T follicular helper cell (primary cell): ENCODE measurements at places on chromosomes 4 and X.

DNA sequence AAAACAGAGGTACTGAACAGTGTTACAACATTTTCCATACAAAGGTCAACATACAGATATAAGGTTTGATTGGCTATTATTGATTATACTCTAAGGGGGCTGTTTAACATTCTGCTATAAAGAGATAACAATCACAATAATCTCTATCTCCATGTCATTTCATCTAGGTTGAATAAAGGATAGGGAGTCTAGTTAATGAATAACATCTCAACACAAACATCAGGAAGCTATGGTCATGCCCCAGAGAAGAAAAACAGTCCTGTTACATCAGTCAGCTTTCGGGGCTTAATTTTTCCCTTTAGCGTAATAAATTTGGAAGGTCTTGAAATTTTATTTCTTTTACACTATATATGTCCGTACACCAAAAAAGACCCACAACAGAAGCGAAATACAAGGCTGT, 41.5 kb upstream of the DCAF8L2 start:
- no peak for DNase-seq

DNA sequence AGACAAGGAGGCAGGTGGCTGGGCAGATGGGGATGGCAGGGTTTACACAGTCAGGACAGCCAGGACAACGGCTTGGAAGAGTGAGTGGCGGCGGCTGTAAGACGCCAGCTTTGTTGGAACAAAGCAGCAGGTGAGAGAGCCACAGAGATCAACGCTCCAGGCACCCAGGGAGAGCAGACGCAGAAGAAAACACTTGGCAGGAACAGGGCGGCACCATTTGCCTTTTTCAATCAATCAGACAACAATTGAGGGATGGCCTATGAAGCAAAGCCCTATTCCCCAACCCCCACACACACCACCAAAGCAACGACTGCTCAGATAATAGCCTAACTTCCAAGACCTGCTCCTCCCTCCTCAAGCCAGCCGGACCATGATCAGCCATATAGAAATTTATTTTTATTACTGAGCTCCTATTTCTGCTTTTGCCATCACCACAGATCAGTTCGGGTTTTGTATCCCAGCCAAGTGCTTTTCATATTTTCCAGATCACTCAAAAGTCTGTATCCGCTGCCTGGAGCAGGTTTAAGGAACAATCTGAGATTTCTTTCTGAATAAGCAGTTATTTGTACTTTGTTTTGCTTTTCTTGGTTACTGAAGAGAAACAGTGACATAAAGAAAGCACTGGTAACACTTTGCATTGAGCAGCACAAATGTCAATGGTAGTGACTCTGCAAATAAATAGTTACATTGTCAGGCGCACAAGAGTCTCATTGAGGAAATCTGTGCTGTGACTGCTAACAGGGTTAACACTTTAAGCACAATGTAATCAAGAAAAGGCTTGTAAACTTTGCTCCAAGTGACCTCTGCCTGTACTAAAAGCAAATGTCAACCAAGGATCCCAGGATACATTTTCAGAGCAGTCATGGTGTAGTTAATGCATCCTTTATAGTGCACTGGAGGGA, 81.8 kb upstream of the RBPJ start:
- no peak for DNase-seq

- no peak for DNase-seq
Measured at GRCh38 chr4:127441571-127441970, 191.2 kb upstream of the INTU start.

DNA sequence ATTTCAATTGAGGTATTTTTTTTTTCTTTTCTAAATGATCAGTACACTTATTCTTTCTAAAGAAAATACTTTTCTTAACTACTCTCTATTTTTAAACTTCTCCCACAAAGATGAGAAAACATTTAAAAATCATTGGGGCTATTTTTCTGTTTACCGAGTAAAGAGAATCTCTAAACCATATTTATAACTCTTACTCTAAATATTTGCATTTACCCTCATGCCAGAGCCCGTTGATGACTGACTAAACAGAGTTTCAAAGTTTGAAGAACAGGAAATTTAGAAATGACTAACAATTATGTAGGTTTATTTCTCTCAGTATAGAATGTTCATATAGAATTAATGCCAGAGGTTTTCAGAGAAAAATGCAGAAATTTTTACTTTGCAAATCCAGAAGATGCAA, 2.7 kb upstream of the ALB start:
- no peak for DNase-seq

DNA sequence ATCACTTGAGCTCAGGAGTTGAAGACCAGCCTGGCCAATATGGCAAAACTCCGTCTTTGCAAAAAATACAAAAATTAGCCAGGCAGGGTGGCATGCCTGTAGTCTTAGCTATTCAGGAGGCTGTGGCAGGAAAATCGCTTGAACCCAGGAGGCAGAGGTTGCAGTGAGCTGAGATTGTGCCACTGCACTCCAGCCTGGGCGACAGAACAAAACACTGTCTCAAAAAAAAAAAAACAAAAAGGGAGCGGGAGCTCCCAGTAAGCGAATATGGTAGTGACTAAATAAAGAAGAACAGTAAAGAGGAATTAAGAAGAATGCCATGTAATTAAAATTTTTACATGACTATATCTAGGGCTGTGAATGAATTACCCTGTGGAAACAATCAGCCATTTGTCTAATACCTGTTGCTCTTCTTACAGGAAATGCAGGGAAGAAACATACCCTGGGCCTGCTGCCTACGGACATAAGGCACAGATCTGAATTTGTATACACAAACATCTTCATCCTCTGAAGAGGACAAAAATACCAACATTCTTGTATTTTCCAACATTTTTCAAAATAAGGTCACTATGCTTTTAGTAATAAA, 11.4 kb downstream of the WDFY3 start:
- no peak for DNase-seq

- no peak for DNase-seq
Measured at GRCh38 chr4:165872461-165873297, at the start of gene TLL1. Gene TLL1 (plus strand): TSS chr4:165873237. CDS start chr4:165873905, 668 bp downstream.

- DNase-seq, result no peak
Measured at GRCh38 chr4:2608291-2608690, 71.8 kb downstream of the FAM193A start.

DNA sequence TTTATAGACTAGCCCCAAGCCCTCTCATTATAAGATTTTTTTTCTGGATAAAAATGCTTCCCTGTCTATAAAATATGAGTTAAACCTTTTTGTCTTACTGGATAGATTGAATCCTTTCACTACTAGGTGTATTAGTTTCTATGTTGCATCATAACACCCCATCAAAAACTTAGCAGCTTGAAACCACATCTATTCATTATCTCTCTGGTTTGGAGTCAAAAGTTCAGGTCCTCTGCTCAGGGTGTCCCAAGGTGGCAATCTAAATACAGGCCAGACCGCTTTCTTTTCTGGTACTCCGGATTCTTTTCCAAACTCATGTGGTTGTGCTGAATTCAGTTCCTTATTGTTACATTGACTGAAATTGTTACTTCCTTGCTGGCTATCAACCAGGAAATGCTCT, 515.5 kb downstream of the PDHA2 start:
- DNase-seq, result no peak

DNA sequence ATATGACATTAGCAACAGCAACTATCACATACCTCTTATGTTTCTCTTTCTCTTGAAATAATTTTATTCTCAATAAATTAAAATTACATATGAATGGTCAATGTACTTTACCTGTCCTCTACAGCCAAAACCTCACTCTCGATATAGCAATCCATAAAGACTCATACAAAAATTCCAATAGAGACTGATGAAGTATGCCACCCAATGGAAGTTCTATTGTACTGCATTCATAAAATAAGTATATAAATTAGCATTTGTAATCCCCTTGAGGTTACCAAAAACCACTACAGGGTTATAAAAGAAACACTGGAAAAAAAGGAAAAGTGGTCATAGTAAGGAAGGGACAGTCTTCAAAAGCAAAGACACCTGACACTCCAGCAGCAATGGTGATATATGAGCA, 32.8 kb downstream of the CLDN2 start:
- DNase-seq, result no peak

GRCh38 chrX:123923211-123923610, 38.3 kb upstream of the STAG2 start:
- DNase-seq, result no peak

DNA sequence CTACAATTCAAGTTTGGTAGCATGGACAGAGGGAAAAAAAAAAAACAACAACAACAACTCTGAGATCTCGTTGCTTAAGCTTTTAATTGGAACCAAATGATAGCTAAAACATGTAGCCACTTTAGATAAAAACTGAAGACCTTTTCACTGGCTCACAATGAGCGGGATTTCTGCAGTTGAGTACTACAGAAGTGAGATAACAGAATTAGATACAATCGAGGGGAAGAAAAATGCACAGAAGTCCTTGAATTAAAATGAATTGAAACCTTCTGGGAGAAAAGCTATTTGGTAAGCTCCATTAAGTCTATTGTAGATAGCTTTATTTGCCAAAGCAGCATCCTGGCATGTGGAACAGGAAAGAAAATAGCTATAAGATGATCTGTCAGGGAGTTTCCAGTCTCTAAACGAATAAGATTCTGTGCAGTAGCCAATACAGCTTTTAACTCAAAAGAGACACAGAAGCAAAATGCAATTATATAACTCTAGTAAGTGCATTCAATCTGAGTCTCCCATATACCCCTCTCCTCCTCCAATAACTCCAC, 248.5 kb downstream of the ENOX2 start:
- no peak for DNase-seq
